ENCODE measurements at places on chromosomes 7 and 10. TPM values are rescaled to one million over a fixed set of nuclear protein-coding genes. Genes with fewer than 3 reads are reported as not detected.
A peak's percentile ranks its signal among the peaks of the same experiment; 100 is the strongest.

EPO gene
- total RNA-seq, result not detected

INTS15 gene
- 17.8 TPM for total RNA-seq

GPR37 gene
- total RNA-seq, result 0.24 TPM

IGFBP3 gene
- total RNA-seq, result 75.4 TPM

PPIA gene
- total RNA-seq, result 672 TPM

MET gene
- total RNA-seq, result 16.7 TPM

STYXL1 gene
- total RNA-seq, result 8.2 TPM

GRCh38 chr10:106711313-106711906 lies 453.1 kb downstream of the SORCS1 start:
- DNase-seq, result peak; percentile 21

GRCh38 chr7:149071641-149072437 lies 18.7 kb downstream of the ZNF786 start:
- DNase-seq, result peak; percentile 34

GRCh38 chr10:88565072-88565471 lies 18.0 kb downstream of the RNLS start:
- no peak for DNase-seq

- DNase-seq, result no peak
Observed at GRCh38 chr7:1516586-1517251, 12.5 kb upstream of the INTS1 start.

DNA sequence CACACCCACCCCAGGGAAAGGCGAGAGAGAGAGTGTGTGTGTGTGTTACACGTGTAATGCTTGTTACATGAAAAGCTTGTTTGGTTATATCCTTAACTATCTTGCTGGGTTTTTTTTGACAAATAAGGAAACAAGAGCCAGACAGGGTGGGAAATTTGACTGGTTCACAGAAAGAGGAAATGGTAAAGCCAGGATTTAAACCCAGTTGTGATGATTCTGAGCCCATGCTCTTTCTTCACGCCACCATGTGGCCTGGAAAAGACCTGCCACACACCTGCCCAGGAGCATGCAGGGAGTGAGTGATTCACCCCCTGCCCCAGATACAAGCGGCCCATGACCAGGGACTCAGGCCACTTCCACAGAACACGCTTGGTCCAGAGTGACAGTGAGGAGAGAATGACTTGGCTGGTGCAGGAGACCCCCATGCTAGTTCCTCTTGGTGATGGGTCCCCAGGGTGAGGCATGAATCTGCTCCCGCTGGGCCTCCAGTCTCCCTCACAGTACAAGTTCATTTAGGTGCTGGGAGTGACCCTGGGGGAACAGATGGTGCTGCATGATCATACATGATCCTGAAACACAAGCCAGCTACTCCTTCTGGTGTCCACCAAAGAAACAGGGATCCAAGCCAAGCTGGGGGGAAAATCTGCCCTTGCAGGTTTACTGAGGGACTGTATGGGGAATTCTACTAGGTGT lies 21.0 kb upstream of the EIF5AL1 start:
- no peak for DNase-seq

DNA sequence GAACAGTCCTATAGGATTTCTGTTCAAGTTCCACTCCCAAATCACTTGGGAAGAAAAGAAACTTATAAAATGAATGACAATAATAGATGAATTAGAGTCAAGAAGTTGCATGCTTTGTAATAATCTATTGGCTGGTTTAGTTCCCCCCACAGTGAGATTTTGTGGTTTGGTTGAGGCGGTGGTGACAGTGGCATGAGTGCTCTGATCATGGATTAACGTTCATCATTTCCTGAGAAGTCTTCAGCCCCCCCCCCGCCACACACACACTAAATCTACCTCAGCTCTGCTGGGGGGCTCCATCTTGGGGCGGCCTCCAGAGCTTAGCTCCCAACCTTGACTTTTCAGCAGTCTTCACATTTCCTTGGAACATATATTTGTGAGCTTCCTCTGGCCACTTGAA lies 121.7 kb downstream of the ABCA13 start:
- DNase-seq, result no peak

DNA sequence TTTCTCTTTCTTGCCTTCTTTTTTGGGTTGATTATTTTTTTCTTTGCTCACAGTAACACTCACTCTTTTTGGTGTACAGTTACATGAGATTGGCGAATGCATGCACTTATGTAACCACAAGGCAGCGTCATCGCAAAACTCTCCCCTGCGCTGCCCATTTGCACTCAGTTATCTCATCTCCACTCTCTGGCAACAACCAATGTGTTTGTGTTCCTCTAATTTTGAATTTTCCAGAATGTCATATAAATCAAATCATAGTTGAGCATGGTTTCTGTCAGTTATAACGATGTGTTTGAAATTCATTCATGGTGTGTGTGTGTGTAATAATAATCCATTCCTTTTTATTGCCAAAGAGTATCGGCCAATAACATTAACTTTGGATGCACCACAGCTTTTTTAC lies 23.0 kb upstream of the IGFBP3 start:
- no peak for DNase-seq

- DNase-seq, result no peak
Observed at GRCh38 chr7:96097835-96098234, 224.1 kb downstream of the SLC25A13 start.

- no peak for DNase-seq
Observed at GRCh38 chr10:130775311-130775710, 536.2 kb downstream of the TCERG1L start.

- DNase-seq, result no peak
Observed at GRCh38 chr7:10474048-10474447, 499.6 kb upstream of the PHF14 start.

All from left cardiac atrium (tissue), 4 donors.